Neural progenitor cell (in vitro differentiated cells): ENCODE measurements at places on chromosomes 4 and X. TPM values are rescaled to one million over a fixed set of nuclear protein-coding genes. Genes with fewer than 3 reads are reported as not detected.

The CXCL3 gene
- 1.5 and 2.0 TPM in 2 replicates for total RNA-seq

The BBS12 gene
- 5.9 and 7.7 TPM in 2 replicates for total RNA-seq

The NOX1 gene
- total RNA-seq = not detected in 2 replicates

The MAGEA2B gene
- not detected in 2 replicates for total RNA-seq

The SSX4B gene
- total RNA-seq = not detected in 2 replicates

The HSFX3 gene
- total RNA-seq = not detected in 2 replicates

The TMLHE gene
- total RNA-seq = 18.6 and 27.6 TPM in 2 replicates

The SSX1 gene
- total RNA-seq = not detected in 2 replicates
